ENCODE measurements at places on chromosomes 5 and 9.
A peak's percentile ranks its signal among the peaks of the same experiment; 100 is the strongest.

DNA sequence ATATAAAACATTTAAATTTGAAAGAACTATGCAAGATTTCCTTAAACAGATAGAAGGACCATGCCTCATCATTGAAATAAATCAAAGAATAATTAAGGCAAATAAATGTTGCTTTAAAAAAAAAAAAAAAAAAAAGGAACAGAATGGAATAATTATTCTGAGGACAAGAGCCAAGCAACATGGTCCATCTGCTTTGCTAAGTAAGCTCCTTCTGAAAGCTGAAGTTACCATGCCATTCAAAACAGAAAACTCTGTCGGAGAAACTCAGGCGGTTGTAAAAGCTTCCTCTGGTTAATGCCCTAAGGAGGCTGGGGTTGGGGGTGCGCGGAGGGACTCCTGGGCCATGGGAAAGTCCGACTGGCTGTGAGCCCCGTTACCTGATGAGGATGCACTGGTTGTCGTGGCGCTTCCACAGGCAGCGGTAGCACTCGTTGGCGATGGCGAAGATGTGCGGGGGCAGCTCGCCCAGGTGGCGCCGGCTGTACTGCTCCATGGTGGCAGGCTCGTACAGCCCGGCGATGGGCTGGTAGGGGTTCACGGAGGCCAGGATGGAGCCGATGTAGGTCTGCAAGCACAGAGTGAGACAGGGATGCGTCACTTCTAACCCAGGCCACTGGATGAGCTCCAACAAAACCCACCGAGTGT lies 141.7 kb downstream of the MYO10 start:
- no peak for DNase-seq

DNA sequence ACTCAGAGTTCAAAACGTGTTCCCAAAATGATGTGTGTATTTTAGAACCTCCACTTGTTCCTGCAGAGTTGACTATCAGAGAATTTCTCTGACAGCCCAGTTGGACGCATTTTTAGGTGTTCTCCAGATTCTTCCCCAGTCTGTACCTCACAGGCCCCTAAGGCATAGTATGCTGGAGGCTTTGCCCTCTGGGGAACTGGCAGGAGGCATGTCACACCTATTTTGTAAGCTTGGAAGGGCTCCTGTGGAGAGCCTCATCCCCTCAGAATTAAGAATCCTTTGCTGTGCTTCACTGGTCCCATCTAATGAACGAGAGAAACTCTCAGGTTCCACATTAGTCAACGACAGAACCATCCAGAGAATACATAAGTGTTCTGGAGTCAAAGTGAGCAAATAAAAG lies 144.1 kb upstream of the SLC30A5 start:
- DNase-seq, result no peak

DNA sequence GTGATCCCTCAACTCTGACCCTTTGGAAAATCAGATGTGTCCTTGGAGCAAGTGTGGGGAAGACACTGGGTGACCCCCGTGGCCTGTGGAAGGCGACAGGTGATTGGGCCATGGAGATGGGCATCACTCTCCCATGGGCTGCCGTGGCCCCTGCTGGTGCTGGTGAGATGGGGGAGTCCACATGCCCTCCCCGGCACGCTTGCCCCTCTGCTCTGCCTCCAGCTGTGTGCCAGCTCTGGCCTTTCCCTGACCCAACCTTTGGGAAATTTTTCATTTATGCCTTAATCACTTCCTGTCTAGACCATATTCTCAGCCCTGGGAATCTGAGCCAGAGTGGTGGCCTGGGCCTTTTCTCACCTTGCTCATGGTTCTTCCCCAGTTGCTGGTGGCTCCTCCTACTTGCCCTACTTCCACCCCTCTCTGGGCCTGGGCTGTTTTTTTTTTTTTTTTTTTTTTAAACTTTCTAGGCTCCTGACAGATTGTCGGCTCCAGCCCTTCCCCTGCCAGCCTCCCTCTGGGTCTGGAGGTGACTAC lies 56.6 kb downstream of the RGS3 start:
- DNase-seq, result peak; percentile 19

- no peak for DNase-seq
These were observed 36.0 kb upstream of the GOLM1 start for GRCh38 chr9:86135371-86135770.

- no peak for DNase-seq
These were observed 175.7 kb downstream of the MELK start for GRCh38 chr9:36748322-36748899.

GRCh38 chr9:18743971-18744370 lies 270.0 kb downstream of the ADAMTSL1 start:
- DNase-seq, result no peak

- DNase-seq, result no peak
These were observed 14.8 kb downstream of the LVRN start for GRCh38 chr5:115977096-115977495.

DNA sequence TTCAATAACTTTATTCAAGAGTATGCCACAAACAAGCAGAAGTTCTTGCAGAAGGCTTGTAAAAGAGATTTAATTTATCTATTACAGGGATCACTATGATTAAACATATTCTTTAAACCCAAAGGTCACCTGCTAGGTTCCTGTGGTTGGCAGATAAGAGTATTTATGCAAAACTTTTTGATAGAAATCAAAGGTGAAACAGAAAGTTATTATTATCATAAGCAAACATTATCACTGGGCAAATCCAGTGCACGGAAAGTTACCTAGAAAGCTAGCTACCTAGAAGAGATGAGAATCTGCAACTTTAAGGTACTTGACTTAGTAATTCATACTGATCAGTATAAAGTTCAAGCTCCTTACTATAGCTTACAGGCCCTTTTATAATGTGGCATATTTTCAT lies 3.2 kb downstream of the STARD4 start:
- no peak for DNase-seq

DNA sequence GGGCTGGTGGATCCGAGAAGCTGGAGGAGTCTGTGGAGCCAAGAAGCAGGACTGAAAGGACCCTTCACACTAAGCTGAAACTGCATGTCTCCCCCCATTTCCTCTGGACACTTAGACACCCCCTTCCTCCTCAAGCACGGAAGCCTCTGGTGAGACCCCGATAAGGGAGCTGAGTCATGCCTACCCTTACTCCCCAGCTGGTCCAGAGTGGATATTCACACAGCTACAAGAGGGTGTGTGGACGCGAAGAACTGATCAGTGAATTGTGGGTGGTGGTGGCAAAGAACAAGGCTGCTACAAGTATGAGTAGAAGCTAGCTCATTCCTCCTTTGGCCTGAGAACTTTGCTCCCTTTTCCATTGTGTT lies 4.3 kb downstream of the TLN1 start:
- DNase-seq, result no peak

DNA sequence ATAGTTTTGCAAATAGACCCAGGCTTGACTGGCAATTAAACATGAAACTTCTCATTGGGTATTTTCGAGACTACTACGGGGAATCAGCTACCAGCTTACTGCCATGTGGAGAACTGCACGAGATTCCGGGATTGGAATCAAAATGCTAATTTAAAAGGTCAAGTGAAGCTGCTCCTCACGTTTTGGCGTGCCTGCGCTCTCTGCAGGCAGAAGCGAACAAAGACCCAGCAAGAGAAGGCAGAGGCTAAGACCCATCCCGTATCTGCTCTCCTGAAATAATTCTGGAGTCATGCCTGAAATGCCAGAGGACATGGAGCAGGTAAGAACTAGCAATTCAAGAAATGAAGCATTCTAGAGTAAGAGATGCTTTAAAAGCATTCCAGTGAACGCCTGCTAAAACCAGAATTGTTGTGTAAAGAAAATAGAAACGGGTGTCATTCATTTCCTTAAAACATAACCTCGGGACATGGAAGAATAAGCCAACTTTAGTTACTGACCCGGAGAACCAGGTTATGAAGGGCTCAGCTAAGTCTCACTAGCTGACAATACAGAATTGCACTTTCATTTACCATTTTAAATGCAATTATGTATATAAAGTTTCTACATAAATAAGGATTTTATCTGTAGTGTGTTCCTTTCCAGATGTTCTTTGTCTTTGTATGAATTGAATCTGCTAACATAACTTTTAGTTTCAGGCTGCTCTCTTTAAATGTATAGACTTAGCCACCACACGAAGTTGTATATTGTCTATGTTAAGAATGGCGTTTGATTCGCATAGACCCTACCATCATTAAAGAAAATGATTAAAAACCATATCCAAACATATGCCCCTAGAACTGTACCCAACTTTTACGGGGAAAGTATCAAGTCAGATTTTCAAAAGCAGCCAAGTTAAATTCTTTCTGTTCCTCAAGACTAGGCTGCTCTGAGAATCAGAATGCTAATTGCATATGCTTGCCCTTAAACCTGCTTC lies 2.0 kb upstream of the MAT2B start:
- no peak for DNase-seq

DNA sequence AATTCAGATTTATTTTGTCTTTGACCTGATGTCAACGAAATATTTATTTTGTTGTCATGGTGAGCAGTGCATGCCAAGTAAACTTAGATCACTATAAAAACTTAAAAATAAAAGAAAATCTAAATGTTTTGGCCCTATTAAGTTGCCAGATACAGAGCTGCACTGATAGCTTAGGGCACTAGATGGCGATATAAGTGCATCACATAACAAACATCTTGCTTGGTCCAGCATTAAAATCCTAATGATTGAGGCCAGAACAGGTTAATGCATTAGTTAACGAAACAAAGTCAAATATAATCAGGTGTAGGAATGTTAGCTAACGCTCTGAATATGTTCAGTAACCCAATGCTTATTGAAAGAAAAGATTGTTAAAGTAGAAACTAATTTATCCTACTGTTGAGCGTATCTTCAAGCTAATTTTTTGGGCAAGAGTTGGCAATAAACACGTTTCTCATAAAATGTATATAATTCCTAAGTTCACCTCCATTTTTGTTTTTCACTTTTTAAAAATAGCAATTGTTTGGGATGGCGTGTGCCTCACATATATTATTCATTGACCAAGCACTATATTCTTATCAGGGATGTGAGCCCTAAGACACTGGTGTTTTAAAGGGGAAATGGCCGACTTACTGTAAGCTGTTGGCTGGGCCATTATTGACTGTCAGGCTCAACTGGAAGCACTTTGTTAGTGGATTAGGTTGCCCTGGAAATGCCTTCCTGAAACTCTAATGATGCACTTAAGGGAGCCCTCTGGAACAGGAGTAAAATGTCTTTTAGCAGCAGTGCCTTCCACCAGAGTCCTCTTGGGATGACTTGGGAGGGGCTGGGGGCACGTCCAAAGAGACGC lies 33.3 kb downstream of the KCTD16 start:
- peak; percentile 9 for DNase-seq

DNA sequence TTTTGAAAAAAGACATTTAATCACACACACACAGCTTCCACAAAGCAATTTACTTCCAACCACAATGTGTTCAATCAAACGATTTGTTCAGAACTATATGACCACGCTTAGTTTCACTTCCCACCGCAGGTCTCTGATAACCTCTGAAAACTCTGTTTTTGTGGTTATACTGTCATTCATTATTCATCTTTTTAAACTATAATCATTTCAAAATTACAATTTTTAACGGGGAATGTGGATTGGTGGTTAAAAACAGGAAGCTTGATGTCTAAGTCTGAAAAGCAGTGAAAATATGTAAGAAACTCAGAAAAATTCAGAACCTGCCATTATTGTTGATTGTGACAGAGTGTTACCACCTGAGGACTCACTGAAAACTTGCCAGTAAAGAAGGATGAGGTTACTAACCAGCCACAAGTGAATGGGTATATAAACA lies 12.7 kb upstream of the TMEM174 start:
- DNase-seq, result peak; percentile 4

DNA sequence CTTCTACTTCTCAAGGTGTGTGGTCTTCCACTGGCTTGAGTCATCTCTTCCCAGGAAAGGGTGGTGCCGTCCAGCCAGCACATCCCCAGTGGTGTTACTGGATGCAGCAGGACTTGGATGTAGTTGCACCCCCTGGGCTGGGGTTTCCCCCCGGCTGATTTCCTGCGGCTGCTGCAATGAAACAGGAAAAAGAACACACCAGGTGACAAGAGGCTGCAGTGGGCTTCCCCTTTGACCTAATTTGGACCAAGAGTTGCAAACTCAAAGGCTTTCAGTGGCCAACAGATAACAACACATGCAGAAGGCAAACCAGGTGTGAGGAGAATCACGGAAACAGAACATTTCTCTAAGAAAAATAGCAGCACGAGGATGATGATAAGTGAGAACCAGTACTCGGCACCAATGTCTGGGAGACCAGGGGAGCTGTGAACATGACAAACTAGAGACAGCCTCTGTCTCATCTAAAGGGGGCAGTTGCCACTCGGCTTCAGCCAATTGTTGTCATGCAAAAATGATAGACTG lies 83.7 kb downstream of the PDE6A start:
- no peak for DNase-seq

GRCh38 chr9:97562542-97562941 lies 61.1 kb downstream of the TMOD1 start:
- DNase-seq, result no peak

- peak; percentile 47 for DNase-seq
These were observed 72.3 kb downstream of the RAPGEF1 start for GRCh38 chr9:131667576-131667975.

DNA sequence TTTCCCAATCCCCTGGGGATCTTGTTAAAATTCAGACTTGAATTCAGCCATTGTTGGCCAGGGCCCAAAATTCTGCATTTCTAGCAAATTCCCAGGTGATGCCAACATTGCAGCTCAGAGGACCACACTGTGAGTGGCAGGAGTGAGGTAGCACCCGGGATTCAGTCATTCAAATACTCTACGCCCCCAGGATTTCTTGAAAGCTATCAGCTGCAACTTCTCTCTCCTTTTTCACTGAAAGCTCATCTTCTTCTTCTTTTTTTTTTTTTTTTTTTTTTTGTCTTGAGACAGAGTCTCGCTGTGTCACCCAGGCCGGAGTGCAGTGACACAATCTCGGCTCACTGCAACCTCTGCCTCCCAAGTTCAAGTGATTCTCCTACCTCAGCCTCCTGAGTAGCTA lies 19.3 kb upstream of the ANKH start:
- no peak for DNase-seq

DNA sequence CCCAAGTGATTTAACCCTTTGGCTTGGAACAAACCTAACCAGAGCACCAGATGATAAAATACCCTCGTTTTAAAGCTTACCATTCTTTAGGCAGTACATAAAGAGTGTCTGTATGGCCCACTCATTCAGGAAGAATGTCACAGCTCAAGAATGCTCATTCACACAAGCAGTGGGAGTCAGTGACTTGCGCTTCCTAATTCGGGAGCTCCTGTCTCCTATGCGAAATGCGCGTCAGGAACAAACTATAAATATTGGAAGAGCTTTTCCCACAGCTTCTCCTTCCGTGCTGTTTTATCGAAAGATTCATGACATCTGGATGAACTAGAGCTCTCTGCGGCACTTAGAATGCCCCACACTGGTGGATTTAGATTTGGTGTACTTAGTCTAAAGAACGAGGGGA lies 66.6 kb downstream of the NTRK2 start:
- DNase-seq, result no peak

DNA sequence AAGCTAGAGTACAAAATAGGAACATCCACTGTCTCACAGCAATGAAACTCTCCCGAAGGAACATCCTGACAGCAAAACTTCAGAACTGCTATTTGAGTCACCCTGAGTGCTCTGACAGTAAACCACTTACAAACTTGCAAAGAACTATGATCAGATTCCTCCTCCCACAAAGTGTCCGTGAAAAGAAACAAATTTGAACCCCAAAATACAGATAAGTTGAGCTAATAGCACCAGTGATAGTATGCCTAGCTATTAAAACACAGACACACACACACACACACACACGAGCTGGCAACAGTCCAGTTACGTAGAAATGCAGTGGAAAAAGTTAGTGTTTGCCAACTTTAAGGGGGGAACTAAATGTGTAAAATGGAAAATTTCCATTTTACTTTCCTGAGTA lies 3.1 kb upstream of the GLIS3 start:
- no peak for DNase-seq
